ENCODE measurements at places on chromosomes 3 and 15.

- DNase-seq = no peak
Measured at GRCh38 chr15:23372284-23372683, 17.7 kb downstream of the GOLGA8S start.

DNA sequence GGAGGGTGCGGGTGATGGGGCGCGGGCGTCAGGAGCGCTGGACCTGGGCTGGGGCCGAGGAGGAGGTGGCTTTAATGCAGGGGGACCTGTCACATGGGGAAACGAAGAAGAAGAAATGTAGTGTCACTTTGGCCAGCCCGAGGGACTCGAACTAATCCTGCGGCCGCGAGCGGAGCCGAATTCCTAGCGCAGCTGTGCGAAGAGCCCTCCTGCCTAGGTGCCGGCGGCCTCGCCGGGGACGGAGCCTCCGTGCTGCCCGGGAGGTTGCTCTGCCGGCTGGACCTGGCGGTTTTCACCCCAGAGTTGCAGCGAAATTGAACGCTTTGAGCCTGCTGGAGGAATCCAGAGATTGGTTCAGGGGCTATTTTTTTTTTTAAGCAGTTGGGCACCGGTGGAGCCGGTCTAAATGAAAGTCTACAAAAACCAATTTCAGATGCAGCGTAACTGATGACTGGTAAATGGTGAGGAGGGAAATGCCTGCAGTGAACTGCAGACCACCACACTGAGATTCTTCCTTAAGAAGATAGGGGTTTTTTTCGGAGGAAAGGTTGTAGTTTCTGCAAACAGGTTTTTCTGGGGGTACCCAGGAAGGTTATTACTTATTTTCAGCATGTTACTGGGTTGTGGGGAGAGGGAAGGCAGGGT lies 662 bp downstream of the TMEM108 start:
- no peak for DNase-seq

GRCh38 chr3:39972508-39972907 lies 163.1 kb downstream of the MYRIP start:
- DNase-seq = no peak

GRCh38 chr3:132210476-132211346 lies 106.5 kb upstream of the ACP3 start:
- no peak for DNase-seq

- DNase-seq = no peak
Measured at GRCh38 chr3:90253131-90253530, 1145.7 kb downstream of the EPHA3 start.

- DNase-seq = no peak
Measured at GRCh38 chr3:146159616-146160320, 1.2 kb downstream of the PLOD2 start.
